ENCODE measurements at places on chromosomes 2 and 18.

DNA sequence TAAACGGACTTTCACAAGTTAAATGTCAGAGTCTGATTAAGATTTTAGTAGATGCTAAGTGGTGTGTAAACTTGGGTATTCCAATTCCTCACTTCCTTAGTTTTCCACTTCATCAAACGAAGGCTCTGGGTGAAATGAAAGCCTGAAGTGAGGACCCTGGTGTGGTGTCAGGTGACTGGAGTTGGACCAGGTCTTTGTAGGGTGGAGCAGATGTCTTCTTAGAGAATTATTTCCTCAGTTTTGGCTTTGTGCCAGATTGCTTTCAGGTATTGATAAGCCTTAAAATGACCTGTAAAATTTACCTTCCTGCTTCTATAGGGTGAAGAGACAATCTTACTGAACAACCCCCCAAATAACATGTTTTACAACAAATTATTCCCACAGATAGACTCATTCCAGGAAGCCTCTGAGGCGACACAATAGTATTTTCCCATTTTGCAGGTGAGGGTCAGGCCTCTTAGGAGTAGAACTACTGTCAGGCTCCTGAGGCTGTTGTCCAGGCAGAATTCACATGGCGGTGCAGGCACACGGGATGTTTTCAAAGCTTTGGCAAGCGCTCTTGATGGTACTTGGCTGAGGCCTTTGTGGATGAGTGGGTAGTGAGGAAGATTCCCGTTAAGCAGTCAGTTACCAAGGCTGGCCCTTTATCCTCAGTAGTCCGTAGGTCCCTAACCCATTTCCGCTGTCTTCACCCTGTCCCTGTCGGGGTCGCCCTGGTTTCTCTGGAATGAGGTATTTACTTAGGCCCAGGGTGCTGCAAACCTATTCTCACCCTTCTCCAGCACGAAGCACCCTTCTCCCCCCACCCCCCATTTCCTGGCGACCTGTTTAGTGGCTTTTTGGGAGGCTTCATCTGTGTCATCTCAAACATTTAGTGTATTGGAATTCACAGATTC, 6.6 kb downstream of the RPS7 start:
- no peak for DNase-seq

GRCh38 chr2:29082804-29083495, 8.6 kb upstream of the PCARE start:
- DNase-seq = no peak

DNA sequence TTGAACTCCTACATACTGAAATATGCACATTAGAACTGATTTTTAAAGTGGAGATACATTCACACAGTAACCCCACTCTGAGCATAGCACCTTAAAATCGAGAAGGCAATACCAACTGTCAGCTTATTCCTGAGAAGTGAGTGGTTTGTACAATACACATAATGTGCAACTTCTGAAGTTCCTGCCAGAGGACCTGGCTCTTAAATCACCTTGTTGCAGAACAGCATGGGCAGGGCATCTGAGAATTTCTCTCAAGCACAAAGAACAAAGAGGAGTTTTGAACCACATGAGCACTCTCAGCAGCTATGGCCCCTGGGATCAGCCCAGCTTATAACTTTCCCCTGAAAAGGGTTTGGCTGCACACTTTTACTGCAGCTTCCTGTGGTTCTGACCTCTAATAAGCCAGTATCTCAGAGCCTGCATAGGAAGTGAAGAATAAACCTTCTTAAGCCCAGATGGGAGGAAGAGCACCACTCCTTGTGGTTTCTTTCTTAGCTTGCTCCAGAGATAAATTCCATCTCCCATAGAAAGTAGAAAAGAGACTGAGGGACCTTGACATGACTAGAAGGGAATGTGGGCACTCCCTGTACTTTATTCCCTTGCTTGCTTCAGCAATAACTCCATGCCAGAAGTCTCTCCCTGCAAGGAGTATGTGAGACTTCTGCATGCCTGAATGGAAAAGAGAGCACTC, 862.3 kb downstream of the SUCLG1 start:
- no peak for DNase-seq

- no peak for DNase-seq
Measured at GRCh38 chr2:8193686-8194615, 487.9 kb upstream of the ID2 start.

- DNase-seq = no peak
Measured at GRCh38 chr18:10025711-10026670, 112.2 kb downstream of the VAPA start.

GRCh38 chr18:63152791-63153190, 166.8 kb downstream of the BCL2 start:
- peak; percentile 25 for DNase-seq

GRCh38 chr18:62914871-62915392, 199.6 kb downstream of the PHLPP1 start:
- DNase-seq = no peak

GRCh38 chr2:65678779-65679391, 246.5 kb upstream of the SPRED2 start:
- no peak for DNase-seq

- no peak for DNase-seq
Measured at GRCh38 chr2:207167099-207167923, 1.6 kb upstream of the KLF7 start.

GRCh38 chr2:150567771-150568301, 80.4 kb upstream of the RND3 start:
- DNase-seq = no peak

GRCh38 chr2:132978840-132979239, 308.8 kb upstream of the LYPD1 start:
- DNase-seq = no peak

- no peak for DNase-seq
Measured at GRCh38 chr18:46886893-46887292, 30.4 kb downstream of the PIAS2 start.

- DNase-seq = no peak
Measured at GRCh38 chr2:75379476-75380210, 180.3 kb upstream of the TACR1 start.

DNA sequence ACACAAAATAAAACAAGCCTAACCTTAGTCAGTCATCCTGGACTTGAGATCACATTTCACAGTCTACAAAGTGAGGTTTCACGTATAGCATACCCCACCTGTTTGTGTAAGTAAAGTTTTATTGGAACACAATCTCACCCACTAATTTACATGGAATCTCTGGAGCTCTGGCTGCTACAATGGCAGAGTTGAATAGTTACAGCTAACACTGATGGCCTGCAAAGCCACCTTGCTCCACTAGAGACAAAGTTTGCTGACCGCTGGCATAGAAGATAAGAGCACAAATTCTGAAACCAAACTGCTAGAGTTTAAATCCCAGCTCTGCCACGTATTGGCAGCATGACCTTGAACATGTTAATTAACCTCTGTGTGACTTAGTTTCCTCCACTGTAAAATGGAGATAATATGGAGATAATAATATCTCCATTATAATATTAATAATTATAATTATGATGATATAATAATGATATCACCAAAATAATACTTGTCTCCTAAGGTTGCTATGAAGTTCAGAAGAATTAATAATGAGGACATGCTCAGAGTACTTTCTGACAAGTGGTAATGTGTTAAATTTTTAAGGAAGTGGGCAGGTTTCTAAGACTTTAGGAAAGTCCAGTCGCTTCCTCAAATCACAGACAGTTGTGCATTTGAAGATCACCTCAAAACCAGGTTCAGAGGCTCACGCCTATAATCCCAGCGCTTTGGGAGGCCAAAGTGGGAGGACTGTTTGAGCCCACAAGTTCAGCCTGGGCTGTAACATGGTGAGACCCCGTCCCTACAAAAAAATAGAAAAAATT, 204.6 kb downstream of the SH3RF3 start:
- DNase-seq = no peak

DNA sequence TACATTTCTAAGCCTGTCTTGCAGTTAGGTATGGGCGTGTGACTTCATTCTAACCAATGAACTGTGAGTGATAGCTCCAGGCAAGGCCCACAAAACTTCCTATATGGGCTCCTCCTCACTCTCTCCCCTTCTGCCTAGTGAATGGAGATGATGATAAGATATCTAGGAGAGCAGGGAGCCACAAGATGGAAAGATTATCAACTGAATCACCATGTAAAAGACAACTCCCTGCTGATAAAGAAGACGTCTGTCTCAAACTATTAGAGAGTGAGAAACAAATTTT, 237.1 kb downstream of the GPD2 start:
- DNase-seq = no peak

- no peak for DNase-seq
Measured at GRCh38 chr18:14086458-14087231, 45.6 kb downstream of the ZNF519 start.

GRCh38 chr2:241312082-241312481, 3.4 kb downstream of the HDLBP start:
- peak; percentile 25 for DNase-seq

- no peak for DNase-seq
Measured at GRCh38 chr2:88211003-88211808, 41.1 kb downstream of the THNSL2 start.

DNA sequence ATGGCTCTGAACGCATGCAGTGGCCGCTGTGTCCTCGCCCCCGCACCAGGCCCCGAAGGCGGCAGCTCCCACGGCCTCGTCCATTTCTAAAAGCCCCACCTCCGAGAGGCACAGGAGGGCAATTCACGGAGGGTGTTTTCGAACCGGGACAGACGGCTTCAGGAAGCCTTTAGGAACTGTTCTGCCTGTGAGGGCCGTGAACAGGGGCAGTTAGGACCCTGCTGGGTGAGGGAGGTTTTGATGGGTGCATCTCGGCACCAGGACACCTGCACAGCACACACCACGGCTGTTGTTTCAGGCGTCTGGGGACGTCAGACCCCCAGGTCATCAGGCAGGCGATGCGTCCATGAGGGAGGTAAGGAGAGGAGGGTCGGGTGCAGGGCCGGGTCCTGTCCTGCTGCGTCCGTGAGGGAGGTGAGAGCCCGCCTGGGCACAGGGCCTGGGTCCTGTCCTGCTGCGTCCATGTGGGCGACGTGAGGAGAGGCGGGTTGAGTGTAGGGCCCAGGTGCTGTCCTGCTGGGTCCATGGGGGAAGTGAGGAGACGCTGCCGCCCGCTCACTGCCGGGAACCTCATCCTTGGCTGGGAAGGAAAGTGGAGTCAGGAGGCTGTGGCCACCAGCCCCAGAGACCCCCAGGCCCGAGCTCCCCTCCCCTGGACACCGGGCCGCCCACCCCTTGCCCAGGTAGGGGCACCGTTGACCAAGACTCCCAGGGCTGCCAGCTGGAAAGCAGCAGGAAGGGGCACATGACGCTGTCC, 25.5 kb upstream of the KCNG2 start:
- DNase-seq = no peak

- no peak for DNase-seq
Measured at GRCh38 chr2:235494716-235495372, 1.0 kb downstream of the AGAP1 start.

- no peak for DNase-seq
Measured at GRCh38 chr2:65608916-65609315, 176.5 kb upstream of the SPRED2 start.

- no peak for DNase-seq
Measured at GRCh38 chr18:10379522-10379921, 74.9 kb upstream of the APCDD1 start.

Measured in CD4-positive, alpha-beta T cell treated with Interleukin-2 at 100 ng/mL for 4 hours (primary cell).